Renal cortex interstitium (tissue), 15 donors: ENCODE measurements at places on chromosomes 7 and 10. TPM values are rescaled to one million over a fixed set of nuclear protein-coding genes. Genes with fewer than 3 reads are reported as not detected.

GRCh38 chr10:87761892-87762291 lies 56.1 kb downstream of the ATAD1 start:
- no peak for DNase-seq

DNA sequence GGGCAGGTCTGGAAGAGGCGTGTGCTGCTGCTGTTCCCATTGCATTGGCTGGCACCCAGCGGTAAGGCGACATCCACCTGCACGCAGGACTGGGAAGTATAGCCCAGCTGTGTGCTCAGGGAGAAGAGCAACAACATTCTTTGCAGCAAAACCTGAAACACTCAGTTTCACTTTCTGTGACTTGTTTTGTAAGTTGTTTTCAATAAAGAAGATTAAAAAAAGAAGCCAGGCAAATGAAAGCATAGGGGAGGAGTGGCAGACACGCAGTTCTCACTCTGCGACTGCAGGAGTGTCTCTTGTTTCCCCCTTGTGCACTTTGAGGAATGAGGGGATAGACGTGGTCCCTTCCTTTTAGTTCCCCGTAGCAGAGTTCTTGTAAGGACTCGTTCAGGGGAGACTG lies 5.8 kb downstream of the FBH1 start:
- no peak for DNase-seq

DNA sequence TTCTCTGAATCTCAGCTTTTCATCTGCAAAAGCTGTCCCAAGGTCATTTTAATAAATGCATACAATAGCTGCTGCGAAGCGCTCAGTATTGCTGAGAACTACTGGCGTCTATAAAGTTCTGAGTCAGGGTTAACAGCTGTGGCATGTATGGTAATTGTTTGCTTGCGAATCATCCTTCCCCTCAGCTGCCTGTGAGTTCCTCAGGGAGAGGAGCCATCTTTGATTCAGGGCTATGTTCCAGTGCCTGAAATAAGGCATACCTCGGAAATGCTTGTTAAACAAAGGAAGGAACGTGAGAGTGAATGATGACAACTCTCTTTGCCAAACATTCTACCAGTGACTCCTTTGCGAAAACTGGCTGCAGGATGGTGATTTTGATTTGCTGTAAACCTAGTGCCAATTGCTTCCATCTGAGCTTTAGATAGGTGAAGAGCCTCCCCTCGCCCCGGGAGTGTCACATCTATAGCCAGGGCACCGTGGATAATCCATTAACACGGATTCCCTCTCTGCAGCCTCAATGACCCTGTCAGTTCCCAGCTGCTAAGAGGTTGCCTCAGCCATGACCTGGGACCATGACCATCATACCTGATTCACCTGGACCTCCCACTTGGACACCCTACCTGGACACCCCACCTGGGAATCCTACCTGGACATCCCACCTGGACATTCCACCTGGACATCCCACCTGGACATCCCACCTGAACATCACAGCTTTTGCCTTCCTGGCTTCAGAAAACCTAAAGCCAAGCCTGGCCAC lies 39.6 kb downstream of the GPRIN2 start:
- DNase-seq: no peak

The ST7 gene
- polyA plus RNA-seq: 30.2 TPM

The ASZ1 gene
- polyA plus RNA-seq: 0.06 TPM
